ENCODE measurements at places on chromosomes 2 and 18.
A peak's percentile ranks its signal among the peaks of the same experiment; 100 is the strongest.

DNA sequence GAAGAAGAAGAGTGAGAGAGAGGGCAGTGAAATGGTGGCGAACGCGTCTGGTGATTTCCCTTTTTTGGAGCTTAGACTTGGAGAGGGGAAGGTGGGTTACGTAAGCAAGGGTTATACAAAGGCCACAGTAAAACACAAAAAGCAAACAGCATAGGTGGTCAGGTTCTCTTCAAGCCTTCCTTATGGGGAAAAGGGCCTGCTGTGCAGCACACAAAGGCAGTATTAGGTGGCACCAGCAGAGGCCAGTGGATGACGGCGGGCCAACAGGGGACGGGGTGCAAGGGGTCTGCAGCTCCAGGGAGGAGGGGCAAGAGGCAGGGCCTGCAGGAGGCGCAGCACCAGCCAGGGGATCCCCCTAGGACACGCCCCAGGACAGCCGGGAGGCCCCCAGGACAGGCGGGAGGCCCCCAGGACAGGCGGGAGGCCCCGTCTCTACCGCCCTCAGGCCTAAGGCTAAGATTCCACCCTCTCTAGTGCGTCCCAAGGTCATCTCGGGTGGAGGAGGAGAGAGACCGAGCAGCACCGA is 32.6 kb upstream of the NPC1 start:
- DNase-seq: no peak

- no peak for DNase-seq
Measured at GRCh38 chr2:128301021-128301420, 17.6 kb downstream of the HS6ST1 start.

DNA sequence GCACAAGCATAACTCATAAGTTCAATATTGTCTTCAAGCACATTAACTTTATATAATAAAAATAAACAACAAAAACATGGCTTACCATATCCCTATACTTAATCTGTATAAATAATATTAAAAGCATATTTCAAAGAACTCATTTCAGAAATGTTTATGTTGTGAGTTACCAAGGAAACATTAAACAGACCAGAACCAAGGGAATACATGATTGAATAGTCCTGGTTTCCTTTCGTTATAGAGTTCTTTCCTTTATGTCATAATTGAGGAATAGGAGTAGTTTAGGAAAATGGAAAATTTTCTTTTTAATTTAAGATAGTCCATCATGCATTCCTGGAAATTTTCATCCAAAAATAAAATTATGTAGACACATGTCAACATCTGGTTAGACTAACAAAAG is 343.0 kb downstream of the ERBB4 start:
- no peak for DNase-seq

- DNase-seq: no peak
Measured at GRCh38 chr2:9307535-9307934, 100.9 kb downstream of the ASAP2 start.

- no peak for DNase-seq
Measured at GRCh38 chr18:70132999-70133398, 72.5 kb downstream of the RTTN start.

- DNase-seq: peak; percentile 77
Measured at GRCh38 chr2:24360050-24360962, at the start of gene ITSN2. Gene ITSN2, minus strand, starts transcription at chr2:24360536. Its CDS starts 32,454 bp downstream, at chr2:24328082.

DNA sequence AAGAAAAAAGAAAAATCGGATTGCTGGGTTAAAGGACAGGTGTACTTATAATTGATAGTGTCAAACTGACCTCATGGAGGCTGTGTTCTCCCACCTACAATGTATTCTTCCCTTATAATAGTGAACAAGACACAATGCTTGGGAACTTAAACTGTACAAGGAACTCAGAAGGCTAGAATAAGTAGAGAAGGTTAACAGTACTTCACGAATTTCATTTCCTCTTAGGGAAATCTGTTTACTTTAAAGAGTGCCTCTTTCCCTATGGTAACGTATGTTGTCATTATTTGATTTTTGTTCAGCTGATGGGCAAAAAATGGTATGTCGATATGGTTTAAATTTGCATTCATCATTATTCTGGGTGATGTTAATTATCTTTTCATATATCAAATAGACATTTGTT is 9.2 kb upstream of the HK2 start:
- no peak for DNase-seq
